ENCODE measurements at places on chromosomes 5 and 9.
A peak's percentile ranks its signal among the peaks of the same experiment; 100 is the strongest.

DNA sequence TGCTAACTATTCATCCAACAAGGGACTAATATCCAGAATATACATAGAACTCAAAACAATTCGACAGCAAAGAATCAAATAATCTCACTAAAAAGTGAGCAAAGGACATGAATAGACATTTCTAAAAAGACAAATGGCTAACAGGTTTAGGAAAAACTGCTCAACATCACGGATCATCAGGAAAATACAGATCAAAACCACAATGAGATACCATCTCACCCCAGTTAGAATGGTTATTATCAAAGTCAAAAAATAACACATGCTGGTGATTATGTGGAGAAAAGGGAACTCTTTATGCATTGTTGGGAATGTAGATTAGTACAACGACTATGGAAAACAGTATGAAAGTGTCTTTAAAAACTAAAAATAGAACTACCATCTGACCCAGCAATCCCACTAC, 150.1 kb downstream of the DEPDC1B start:
- DNase-seq: no peak

DNA sequence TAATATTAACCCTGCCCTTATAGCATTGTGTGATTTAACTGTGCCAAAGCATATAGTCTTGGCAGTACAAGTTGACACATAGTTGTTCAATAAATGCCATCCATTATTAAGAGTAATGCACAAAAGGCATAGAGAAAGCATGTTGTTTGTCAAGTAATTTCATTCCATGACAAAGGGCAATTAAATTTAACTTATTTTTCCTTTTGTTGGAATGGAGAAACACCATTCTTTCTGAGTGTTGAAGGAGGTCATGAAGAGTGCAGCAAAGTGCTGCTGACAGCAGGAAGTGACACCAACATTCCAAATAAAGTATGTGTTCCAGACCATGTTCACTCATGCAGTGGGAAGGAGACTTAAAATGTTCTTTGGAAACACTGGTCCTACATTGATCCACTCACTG, 29.1 kb downstream of the ANKDD1B start:
- peak; percentile 74 for DNase-seq

GRCh38 chr5:43396762-43397304, 15.4 kb downstream of the CCL28 start:
- no peak for DNase-seq

GRCh38 chr5:171946000-171946781, 60.2 kb downstream of the FBXW11 start:
- no peak for DNase-seq

GRCh38 chr5:175692996-175693710, 35.3 kb downstream of the HRH2 start:
- DNase-seq: no peak

DNA sequence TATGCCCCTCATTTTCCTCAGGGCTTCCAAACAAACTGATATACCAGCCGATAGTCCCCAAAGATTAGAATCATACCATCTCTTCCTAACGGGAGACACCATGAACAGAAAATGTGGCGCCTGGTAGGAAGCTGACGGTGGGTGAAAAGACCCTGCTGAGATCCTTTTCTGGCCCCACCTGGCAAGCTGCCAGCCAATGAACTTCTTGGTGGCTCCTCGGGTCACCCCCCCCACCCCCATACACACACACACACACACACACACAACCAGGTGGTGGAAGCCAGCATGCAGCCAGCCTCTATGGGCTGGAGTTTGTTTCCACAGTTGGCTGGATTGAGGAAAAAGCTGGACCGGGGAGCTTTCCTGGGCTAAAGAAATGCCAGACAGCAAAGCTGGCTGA, 4.8 kb upstream of the CCIN start:
- DNase-seq: no peak

- no peak for DNase-seq
Observed at GRCh38 chr9:85202596-85202995, 533.1 kb downstream of the NTRK2 start.

DNA sequence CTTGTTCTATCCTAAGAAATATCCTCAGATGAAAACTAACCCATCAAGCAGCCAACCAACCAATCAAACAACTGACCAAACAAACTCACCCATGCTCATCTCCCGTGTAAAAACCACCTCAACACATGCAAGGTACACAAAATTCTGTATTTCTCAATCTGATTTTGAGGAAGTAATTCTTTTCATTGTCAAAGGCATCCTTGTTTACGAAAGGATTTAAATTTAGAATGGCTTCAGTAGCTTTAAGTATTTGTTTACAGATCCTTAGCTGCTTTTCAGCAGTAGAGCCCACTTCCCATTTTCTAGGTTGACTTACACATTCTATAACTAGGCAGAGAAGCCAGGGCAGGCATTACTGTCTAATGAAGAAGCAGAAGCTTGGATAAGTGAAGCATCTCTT, 78.6 kb downstream of the NTRK2 start:
- DNase-seq: no peak

DNA sequence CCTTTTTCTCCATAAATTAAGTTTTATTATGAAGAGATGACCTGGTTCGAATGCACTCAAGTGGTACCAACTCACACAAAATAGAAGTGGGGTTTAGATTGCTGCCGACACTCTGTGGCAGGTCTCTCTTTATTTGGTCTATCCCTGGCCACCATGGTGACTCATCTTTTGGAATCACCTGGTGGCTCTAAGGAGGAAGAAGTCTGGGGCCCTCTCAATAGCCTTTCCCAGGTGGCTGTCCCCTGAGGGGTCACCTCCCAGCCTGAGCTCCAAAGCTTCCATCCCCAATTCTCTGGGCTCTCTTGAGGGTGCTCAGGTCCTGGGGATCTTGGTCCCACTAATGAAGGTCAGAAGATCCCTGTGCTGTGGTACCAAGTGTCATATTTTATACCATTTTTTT, 136.8 kb downstream of the MVB12B start:
- no peak for DNase-seq

DNA sequence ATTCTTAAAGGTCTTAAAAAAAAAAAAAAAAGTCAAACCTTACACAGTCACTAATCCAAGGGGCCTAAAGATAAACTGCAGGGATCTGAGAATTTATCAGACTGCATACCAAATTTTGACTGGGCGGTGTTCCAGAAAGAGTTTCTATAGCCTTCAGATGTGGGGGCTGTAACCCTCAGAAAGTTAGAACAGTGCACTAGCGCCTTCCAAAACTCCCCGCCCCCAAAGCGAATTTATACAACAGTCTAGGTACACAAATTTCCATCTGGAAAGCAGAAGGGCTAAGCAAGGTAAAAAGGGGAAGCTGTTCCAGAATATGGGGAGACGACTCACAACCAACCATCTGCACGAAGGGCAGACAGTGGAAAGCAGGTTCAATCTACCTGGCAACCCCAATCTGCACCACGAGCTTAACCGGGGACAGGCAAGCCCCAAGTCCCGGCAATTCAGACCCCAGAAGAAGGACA, 813 bp downstream of the ERMP1 start:
- DNase-seq: no peak

- DNase-seq: no peak
Observed at GRCh38 chr5:82298668-82299067, 20.5 kb upstream of the RPS23 start.

- no peak for DNase-seq
Observed at GRCh38 chr9:76798527-76798926, 34.3 kb downstream of the PCA3 start.

DNA sequence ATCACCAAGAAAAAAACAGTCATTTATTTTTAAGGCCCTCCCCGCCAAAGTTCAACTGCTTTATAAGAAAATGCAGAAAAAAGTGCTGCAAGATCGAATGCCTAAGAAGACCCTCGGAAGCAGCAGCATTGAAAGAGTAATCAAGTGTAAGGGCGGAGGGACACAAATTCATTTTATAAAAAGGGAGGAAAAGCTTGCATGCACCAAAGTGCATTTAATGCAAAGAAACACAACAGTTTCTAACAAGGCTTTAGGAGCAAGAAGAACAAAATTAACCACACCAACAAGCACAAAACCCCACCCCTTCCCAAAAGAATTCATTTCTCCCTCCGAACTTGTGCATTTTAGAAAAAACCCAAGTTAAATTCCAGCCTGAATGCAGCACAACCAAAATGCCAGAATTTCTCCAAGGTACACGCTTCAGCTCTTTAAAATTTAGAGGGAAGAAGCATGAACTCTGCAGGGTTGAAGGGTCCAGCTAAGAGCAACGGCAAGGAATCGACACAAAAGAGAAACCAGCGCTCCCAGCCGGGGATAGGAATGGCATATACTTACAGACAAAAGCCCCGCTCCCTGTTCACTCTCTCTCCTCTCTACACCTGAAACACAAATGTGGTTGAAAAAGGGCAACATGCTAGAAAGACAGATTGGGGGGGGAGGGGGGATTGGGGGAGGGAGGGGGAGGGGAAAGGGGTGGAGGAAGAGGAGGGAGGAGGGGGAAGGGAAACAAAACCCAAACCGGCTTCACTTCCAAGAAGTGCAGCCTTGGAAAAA, at the start of gene NREP:
NREP (minus strand) TSS at position 614 of the 774 bp plus-strand sequence. CDS start 1,422 bp downstream, outside the sequence.
- peak; percentile 49 for DNase-seq

- DNase-seq: no peak
Observed at GRCh38 chr9:135792268-135793128, 90.5 kb downstream of the KCNT1 start.

- DNase-seq: no peak
Observed at GRCh38 chr5:73534971-73535370, 30.5 kb downstream of the ANKRA2 start.

DNA sequence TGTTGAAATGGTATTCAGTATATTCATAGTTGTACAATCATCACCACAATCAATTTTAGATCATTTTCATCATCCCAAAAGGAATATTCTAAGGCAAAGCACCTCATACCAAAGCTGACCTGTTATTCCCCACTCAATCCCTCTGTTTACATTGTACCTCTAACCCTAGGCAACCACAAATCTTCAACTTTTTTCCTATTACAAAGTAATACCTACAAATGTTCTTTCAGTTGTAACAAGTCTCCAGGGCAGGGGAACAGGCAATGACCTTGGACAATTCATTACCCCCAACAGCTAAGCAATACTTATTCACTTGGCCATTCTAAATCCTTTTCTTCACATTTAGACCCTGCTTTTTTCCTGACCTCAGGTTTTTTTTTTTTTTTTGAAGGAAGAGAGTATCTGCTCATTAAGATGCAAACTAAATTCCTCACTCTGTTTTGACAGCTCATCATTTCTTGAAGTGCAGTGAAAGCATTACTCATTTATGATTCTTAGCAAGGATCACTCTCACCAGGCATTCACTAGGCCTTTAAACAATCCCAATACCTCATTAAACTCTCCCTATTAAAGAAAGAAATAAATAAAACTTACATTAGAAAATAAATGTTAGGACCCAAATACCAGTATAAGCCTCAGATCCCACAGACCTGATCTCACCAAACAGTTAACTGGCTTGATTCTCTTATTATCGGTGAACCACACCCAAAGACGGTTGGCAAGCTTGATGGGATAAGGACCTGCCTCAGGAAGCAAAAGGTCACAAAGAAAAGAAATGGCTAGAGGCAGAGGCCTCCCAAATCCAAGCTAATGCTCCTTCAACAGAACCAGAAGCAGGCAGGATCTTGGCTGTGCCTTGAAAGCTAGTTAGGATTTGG, 15.3 kb downstream of the MTMR12 start:
- DNase-seq: peak; percentile 13

- DNase-seq: peak; percentile 49
Observed at GRCh38 chr9:15142878-15143534, 164.0 kb downstream of the TTC39B start.

- no peak for DNase-seq
Observed at GRCh38 chr5:72991394-72991793, 35.6 kb downstream of the FCHO2 start.

GRCh38 chr5:114055318-114056184, 306.3 kb upstream of the KCNN2 start:
- no peak for DNase-seq

DNA sequence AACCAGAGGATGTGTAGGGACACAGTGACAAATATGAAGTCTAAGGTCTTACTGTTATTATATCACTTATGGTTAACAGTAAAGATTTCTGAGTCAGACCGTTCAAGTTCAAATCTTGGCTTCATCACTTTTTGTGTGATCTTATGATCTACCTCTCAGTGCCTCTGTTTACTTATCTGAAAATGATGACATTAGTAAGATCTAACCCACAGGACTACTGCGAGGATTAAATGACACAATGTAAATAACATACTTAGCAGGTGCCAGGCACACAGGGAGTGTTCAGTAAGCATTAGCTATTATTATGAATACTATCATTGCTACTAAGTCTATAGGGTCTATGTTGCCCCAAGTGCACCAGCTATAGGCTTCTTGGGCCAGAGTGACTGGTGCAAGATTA, 2.0 kb downstream of the IRF1 start:
- DNase-seq: no peak

GRCh38 chr9:4515958-4516375, 25.7 kb downstream of the SLC1A1 start:
- no peak for DNase-seq

- no peak for DNase-seq
Observed at GRCh38 chr9:3692606-3693005, 166.8 kb upstream of the RFX3 start.

DNA sequence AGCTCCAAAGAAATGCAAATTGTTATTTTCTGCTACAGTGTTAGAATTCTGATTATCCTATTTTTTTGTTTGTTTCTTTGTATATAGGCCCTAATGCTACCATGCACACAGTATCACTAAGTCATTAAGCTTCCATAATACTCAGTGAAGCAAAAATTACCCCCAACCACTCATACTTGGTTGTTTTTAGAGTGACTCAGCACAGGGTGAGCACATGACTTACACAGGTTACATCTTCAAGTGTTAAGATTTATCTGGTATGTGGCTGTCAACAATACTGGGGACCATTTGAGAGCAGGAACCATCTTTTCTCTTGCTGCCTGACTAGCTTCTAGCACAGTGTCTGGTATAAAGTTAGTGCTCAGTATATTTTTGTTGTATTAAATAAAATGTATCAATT, 255.8 kb upstream of the SLC24A2 start:
- peak; percentile 33 for DNase-seq

DNA sequence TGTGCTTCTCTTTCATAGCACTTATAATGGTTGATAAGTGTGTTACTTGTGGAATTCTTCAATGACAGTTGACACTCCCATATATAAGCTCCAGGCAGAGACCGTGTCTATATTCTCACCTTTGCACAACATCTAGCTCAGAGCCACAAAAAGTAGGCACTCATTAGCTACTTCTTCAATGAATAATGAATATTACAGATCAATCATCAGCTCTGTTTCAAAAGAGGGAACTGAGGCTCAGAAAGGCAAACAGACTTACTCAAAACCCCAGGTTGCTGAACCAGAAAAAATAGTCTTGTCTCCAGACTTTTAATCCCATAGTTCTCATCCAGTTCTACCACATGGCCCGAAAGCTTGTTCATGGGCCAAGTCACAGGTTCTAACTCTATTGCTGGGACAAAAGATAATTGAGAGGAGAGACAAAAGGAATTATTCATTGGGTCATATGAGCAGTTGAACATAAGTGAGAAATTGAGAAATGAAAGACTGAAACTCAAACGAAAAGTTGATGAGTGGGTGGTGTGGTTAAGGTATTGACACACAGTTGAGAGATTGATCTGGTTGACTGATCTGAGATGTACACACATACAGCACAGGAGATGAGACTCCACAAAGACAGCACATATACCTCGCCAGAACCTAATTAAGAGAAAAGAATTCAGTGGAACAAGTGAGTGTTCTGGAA, 381.6 kb downstream of the EFNA5 start:
- no peak for DNase-seq

- DNase-seq: peak; percentile 1
Observed at GRCh38 chr9:97176206-97176605, 131.3 kb upstream of the CCDC180 start.

All from HCEC 1CT (cell line).